ENCODE measurements at places on chromosomes 1 and 21.

- DNase-seq: no peak
Observed at GRCh38 chr1:112507921-112508277, 866 bp upstream of the WNT2B start.

DNA sequence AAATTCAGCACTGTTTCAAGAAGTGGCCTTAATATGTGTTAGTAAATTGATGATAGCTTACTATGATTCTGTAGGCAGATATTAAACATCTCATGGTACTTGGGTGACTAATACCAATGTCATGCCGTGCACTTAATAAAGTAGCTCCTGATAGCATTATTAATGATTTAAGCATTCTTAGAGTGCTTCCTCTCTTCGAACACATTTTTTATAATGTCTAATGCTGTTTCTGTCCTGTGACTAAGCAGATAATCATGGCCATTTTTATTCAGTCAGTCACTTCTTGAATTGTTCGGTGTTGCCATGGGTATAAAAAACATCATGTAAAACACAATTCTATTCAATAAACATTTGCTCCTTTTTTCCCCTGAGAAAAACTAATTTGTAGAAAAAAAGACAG, 804.6 kb upstream of the ADGRL4 start:
- DNase-seq: no peak

- DNase-seq: no peak
Observed at GRCh38 chr1:54228638-54229079, 28.7 kb downstream of the MRPL37 start.

DNA sequence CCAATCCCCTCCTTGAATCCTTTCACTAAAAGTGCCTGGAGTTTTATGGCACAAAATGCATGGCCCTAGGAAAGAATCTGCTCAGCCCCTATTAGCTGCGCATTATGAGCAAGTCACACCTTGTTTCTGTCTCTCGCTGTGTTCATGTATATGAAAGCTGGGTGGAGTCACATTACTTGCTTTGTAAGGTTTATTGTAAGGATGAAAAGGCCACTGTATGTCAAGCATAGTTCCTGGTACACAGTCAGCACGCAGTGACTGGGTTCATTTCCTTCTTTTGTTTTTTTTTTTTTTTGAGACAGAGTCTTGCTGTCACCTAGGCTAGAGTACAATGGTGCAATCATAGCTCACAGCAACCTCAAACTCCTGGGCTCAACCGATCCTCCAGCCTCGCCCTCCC, 6.7 kb upstream of the SLC9A1 start:
- no peak for DNase-seq

DNA sequence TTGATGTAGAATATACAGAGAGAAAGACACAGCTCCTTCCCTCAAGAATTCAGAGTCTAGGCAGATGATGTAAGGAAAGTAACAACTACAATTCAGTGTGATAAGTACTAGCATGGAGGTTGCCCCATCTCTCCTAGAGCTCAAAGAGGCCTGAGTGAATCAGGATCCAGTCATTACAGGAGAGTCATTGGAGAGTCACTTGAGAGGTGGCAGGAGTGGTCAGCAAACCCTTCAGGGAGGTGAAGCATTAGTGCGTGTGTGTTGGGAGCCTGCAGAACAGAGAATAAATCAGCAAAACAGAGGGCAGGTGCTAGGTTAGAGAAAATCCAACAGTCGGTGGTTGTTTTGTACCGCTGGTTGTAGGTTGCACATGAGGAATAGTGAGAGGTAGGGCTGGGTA, 46.1 kb downstream of the GRIK1 start:
- no peak for DNase-seq

Data from stimulated activated CD4-positive, alpha-beta T cell treated with anti-CD3 and anti-CD28 coated beads, Interleukin-1b, Interleukin-23, amount 100 ng/mL, for 24 hours (primary cell).